ENCODE measurements at places on chromosomes 4 and X.

- DNase-seq, result no peak
Observed at GRCh38 chr4:180675359-180675650, 1567.9 kb upstream of the TENM3 start.

DNA sequence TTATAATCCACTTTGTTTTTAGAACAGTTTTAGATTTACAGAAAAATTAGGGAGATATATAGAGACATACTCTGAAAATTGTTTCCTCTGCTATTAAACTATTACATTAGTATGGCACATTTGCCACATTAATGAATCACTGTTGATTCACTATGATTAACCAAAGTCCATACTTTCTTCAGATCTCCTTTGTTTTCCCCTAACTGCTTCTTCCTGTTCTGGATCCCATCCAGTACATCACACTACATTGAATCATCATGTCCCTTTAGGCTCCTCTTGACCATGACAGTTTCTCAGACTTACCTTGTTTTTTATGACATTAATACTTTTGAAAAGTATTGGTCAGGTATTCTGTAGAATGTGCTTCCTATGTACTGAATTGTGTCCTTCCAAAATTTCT lies 109.2 kb upstream of the EDNRA start:
- no peak for DNase-seq

GRCh38 chr4:121786221-121786620 lies 14.9 kb upstream of the EXOSC9 start:
- DNase-seq, result no peak

GRCh38 chr4:87359258-87359657 lies 31.7 kb downstream of the HSD17B11 start:
- DNase-seq, result no peak

GRCh38 chr4:140330311-140330900 lies 43.0 kb upstream of the SCOC start:
- no peak for DNase-seq

DNA sequence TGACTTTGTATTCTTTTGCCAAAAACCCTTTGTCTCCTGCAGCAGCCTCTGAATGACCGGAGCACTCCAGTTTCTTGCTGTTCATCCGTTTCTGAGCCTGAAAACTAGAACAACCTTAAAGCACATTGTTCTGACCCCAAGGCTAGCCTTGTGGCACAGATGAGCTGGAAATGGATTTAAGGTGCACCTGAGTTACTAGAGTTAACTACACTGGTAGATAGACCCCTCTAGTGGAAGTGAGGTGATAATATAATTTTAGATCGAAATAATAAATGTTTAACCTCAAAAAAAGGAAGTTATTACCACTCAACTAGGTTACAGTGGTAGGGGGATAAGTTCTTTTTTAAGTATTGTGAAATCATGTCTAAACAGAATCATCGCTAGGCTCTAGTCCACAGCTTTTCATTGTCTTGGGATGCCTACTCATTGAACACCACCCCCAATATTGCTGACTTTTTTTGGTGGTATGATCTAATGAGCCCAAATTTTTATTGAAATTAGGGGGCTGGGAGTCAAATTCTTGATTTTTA lies 2.7 kb downstream of the PLS3 start:
- DNase-seq, result no peak

GRCh38 chr4:83974111-83974780 lies 438.3 kb downstream of the GPAT3 start:
- DNase-seq, result no peak

- no peak for DNase-seq
Observed at GRCh38 chr4:151983854-151984253, 223.0 kb upstream of the GATB start.

GRCh38 chrX:46617906-46618305 lies 44.3 kb downstream of the CHST7 start:
- no peak for DNase-seq

- no peak for DNase-seq
Observed at GRCh38 chrX:106932960-106933537, 12.8 kb downstream of the CLDN2 start.

DNA sequence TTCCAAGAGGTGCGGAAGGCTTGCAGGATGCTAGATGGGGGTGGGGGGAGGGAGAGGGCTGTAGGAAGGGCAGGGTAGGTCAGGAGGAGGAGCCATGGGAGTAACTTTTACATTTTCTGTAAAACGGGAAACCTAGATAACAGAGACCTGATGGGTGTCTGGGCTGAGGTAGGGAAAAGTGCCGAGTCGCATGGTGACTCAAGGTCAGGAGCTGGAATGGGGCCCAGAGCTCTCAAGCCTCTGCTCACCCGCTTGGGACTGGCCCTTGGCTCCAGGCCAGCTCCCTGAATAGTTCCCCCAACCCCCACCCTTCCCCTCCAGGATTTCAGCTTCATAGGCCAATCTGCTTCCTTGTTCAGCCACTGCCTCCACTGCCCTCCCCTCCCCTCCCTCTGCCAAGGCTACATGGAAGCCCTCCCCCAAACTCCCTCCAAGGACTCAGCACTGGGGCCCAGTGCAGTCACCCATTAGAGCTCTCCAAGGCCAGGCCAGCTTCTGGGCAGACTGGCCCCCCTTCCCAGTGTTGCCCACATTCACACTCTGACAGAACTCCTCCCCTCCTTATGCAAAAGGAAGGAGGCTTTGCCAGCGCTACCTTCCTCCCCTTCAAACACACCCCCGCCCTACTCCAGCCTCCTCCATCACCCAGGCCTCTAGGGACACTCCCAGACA lies 43.6 kb downstream of the TSC22D3 start:
- DNase-seq, result no peak

- DNase-seq, result no peak
Observed at GRCh38 chrX:30858098-30858497, 31.0 kb downstream of the TAB3 start.

GRCh38 chr4:155037031-155037430 lies 171.4 kb upstream of the NPY2R start:
- no peak for DNase-seq

DNA sequence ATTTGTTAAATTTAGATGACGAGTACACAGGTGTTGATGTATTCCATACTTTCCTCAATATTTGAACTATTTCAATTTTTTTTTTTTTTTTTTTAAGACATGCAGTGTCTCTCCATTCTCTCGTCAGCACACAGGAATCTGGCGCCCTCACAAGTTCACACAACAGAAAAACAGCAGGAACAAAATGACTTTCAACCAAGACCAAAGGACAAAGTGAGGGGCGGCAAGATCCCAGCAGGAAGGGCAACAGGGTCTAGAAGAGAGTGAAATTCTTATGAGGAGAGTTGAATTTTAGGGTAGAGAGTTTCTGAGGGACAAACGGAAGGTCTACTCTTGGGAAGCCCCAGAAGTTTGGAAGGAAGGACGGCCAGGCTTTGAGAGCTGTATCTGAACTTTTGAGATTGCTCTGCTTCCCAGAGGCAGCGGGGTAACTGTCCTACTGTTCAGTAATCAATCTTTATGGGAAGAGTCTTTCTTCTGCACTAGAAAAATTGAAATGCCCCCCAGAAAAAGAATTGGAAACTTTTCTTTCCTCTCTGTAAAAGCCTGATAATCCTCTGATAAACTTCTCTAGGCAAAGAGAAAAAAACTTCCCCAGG lies 760.2 kb downstream of the RAB28 start:
- DNase-seq, result no peak

DNA sequence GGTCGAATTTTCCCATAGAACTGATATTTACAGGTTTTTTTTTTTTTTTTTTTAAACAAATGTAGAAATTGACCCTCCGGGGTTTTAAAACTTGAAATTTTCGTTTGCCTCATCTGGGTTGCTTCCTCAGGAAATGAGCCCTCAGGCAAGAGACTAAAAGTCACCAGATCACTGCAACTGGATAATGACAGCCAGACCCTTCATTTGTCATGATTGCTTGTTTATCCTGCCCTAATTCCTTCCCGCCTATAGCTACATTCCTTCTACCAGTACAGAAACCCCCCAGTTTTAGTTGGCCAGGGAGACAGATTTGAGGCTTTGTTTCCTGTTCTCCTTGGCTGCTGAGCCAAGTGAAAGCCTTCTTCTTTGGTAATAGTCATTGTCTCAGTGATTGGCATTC lies 44.0 kb upstream of the IGFBP7 start:
- no peak for DNase-seq

DNA sequence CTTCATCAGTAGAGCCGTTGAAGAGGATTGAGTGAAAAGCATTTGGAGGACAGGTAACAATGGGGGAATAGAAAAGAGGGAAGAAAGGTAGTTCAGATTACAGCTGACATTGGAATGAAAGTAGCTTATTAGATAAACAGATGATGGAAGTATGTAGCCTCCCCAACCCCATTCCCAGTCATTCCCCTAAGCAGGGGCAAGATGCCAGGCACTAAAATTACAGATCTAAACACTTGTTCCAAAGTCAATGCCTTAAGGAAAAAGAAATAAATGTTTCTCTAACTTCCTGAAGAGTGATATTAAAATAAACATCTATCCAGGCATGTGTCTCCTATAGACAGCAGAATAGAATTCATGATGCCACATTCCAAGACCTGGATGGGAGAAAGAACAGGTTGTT lies 350.8 kb downstream of the PDGFC start:
- no peak for DNase-seq

DNA sequence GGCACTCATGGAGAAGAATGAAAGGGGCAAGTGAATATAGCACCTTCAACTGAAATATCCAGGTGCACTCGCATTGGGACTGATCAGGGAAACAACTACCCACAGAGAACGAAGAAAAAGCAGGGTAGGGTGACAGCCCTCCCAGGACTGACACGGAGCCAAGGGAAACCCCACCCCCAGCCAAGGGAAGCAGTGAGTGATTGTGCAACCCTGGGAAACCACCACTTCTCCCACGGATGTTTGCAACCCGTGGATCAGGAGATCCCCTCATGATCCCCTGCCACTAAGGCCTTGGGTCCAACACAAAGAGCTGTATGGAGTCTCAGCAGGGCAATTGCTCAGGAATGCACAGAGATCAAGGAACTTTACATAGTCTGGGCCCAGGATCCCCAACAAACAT lies 158.5 kb upstream of the HCCS start:
- DNase-seq, result no peak

Measured in activated effector memory CD4-positive, alpha-beta T cell treated with Interleukin-2 at 50 U/mL for 16 hours (primary cell).